Activated naive CD4-positive, alpha-beta T cell (primary cell): ENCODE measurements at places on chromosomes 12 and 14.

GRCh38 chr14:77509366-77509765 is 10.8 kb upstream of the ISM2 start:
- DNase-seq, result no peak

DNA sequence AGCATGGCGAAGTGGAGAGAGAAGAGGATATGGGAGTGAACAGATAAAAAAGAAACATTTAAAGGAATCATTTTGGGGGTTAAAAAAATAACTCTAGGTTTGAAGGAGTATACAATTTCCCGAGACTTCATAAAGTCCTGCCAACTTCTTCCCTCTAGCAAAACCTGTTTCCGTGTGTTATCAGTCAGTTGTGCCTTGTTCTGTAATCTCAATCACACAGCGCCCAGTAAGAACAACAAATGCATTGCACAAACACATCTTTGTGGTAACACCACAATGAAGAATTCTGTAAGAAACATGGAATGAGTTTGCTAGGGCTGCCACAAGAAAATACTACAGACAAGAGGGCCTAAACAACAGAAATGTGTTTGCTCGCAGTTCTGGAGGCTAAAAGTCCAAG is 144.7 kb upstream of the FUT8 start:
- DNase-seq, result no peak

GRCh38 chr14:95054346-95055280 is 102.7 kb downstream of the DICER1 start:
- DNase-seq, result no peak

DNA sequence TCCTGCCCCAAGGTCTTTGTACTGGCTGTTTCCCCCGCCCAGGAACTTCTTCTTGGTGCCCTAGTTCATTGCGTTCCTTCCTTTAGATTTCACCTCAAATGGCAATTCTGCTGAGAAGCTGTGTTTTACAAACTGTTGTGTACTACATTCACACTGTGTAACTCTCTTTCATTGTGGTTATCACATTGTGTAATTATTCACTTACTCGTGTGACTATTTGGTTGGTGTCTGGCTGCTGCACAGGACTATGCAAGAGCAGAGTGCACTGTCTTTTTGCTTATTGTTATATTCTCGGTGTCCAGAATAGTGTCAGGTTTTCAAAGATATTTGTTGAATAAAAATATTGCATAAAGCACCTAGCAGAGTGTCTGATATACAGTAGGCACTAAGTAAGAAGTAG is 177.2 kb upstream of the PRICKLE1 start:
- no peak for DNase-seq

DNA sequence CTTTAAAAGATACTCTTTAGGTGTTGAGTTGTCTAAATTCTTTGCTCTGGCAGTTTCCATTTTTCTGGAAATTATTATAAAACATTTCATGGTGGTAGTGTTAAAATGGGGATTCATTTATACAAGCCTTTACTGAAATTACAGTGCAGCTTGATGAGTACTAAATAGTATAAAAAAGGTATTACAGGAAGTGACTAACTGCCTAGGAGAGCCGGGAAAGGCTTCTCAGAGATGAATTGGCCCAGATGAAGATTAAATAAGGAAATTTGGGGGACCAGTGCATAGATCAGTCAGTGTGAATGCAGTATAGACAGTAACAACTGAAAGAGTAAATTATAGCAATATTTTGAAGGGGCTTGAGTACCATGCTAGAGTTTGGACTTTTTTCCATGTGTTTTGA is 7.5 kb downstream of the PSMA6 start:
- no peak for DNase-seq

DNA sequence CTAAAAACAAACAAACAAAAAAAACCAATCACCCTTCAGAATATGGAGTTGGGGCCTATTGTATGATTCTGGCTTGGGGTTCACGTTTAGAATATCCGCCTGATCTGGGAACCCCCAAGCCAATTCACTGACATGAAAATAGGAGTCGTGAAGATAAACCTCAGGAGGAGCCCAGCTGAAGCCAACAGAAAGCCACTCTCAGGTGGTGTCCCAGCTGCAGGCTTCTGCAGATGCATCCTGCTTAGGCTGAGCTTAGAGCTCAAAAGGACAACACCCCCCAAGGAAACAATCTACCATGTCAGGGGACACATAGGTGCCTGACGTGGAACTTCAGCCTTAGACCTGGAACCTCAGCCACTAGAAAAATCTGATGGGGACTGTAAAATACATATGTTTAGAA is 51.9 kb downstream of the SYNE3 start:
- no peak for DNase-seq

GRCh38 chr12:132500142-132500855 is 10.3 kb downstream of the FBRSL1 start:
- no peak for DNase-seq

- no peak for DNase-seq
These were observed 17.7 kb downstream of the NEUROD4 start for GRCh38 chr12:55037351-55037987.

DNA sequence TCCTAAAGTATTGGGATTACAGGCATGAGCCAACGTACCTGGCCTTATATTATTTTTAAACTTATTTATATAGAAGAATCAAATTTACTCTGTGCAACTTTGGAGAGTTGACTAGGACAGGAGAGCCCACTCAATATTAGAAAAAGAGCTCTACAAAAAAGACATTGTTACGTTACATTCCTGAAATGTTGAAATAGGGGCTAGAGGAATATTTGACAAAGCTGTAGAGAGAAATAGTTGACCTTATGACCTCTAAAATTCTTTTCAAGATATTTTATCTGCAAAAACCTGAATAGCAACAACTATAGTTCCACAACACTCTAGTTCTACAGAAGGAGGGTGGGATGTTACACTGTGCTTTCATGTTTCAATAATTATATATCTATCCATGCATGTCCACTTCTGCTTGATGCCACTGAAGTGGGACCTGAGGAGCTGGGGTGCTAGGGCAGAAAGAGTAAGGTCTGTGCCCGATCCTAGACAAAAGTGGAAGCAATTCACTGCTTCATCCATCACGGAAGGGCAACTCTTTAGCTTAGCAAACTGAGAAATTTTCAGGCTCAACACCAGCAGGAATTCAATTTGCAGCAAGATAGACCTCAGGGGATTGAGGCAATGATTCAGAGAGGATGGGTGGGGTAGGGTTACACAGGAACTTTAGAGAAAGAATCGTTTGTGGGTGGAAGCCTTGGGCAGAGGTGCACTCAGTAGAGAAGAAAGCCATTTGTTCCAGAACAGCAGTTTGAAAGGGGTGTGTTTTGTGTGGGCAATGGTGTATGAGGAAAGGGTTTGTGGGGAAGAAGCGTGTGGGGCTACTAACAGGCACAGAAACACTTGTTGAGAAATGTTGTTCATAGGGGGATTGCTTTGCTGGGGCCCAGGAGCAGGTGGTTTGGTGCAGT is 16.0 kb upstream of the RNASE10 start:
- DNase-seq, result no peak

DNA sequence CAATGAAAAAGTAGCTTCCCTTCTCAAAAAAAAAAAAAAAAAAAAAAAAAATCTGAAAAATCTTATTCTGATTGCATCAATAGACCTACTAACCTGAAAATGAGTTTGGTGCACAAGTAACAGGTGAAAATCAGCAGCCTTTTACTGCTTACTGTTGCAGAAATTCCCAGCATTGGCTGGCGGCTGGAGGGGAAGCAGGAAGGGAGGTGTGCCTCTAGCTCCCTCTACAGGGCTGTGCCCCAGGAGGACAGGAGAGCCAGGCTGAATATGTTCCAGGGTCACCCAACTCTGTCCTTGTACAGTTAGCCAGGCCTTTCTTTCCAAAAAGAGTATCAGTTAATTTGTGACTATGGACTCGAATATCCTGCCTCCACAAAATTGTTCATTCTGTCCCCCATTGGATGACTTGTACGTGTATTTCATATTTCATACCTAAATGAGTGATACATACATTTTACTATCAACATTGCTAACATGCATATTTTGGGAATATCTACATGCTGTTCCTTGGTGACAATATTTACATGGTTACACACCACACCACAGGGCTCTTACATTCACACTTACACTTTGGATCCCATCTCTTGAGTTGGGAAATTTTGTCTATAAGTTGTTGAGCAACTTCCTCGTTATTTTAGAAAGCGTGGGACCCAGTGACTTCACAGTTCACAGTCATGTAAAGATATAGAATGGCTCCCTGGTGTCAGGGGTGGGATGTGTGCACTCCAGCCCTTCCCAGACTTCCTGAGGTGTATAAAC is 124.8 kb downstream of the SAMD4A start:
- DNase-seq, result no peak

DNA sequence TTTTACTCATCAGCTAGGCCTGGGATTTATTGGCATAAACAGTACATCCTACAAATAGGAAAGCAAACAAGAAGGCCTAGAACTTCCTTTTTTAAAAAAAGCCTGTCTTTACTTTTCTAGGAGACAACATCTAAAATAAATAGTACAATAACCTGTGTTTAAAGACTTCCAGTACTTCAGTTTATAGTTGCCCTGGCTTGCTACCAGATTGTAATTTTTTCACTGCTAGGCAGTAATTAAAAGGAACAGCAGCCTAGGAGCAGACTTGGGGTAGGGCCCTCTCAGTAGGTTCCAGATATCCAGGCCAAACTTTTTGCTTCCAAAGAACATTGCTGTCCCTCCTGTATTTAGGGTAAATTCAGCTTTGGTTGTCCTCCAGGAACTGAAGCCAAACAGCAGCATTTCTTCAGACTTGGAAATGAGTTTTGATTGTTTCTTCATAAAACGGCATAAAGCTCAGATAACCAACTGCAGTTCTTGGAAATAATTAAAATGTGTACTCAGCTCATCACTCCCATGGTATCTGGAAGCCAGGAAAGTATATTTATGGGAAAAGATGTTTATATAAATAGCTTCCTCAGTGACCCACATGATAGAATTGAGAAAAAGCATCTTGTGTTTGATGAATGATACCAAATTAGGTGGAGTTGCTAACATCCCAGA is 61.7 kb downstream of the PPP1R36 start:
- no peak for DNase-seq

DNA sequence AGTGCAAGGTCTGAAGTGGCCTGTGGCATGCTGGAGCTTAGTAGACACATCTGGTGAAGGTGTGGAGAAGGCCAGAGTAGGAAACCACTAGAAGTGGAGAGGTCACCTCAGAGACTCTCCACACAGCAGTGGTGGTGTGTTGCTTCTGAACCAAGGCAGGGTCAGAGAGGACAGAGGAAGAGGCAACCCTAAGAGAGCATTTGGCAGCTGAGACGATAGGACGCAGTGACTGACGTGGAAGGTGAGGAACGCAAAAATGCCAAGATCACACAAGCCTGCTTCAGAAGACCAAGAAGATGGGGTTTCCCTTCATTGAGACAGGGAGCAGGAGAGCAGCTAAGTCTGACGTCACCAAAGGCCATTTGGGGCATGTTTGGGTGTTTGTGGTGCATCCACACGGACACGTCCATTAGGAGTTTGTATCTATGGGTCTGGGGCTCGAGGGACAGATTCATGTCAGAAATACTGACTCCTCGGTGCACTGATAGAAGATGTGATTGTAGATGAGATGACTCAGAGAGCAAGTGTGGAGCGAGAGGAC is 338.1 kb downstream of the CACNA1C start:
- no peak for DNase-seq

DNA sequence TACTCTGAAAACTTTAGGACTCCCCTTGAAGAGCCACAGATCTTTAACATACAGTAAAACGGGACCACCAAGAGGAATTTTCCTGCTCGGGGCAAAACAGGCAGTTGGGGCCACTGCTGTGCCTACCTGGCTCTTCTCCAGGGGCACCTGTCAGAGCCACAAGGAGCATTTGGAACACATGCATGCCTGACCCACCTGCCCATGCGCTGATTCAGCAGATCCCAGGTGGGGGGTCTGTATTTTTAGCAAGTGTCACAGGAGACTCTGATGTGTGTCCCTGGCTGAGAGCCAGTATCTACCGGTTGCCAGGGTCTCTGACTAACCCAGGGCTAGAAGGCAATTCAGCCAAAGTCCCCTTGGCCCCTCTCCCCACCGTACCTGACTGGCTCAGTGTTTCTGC is 6.5 kb downstream of the CTDSP2 start:
- DNase-seq, result no peak

DNA sequence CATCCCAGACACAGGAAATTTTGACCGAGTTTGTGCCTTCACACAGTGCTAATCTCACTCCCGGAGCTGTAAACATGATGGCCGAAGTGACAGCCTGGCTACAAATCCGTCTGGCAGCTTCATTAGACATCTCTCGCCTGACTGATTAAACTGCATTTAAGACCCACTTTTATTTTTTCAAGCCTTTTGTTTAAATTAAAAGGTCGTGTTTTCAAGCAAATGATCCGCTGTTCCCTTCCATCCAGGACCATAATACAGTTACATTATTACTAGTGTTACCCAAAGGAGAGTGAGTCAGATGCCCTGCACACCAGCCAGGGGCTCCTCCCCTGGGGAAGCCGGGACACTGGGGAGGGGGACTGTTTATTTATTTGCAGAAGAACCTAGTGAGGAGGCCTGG is 200.2 kb downstream of the EXOC5 start:
- DNase-seq, result no peak

DNA sequence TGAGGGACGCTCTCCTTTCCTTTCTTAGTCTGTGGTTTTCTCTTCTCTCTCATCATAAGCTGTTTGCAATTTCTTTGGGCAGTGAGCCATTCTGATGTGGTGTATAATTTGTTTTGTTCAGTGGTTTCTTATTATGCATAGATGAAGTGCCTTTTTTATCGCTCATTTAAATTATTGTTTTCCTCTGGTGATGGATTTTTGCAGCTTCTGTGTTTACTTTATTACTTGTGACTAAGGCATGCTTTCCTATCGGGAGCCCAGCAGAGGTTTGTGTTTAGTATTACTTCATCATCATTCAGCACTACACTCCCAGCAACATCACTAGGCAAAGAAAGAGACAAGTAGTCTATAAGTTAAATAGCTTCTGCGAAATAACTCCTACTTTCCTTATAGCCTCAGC is 586.6 kb upstream of the NOVA1 start:
- no peak for DNase-seq

DNA sequence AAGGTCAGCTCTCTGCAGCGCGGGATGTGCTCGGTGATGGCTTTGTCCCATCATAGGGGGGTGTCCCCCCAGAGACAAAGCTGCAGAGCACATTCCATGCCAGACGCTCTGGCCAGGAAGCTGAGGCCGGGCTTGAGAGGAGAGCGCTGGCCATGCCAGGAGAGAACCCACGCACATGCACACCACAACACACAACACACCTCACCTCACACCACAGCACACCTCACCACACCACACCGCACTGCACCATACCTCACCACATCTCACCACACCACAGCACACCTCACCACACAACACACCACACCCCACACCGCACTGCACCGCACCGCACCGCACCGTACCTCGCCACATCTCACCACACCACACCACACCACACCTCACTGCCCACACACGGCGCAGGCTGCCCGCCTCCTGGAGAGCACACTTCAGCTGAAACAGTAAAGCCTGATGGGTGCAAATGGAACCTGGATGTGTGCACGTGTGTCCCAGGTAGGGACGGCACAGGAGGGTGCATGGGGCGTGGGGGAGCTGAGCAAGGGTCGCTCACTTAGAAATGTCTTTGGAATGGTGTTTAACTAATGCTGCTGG is 10.8 kb downstream of the ANKRD9 start:
- no peak for DNase-seq

- no peak for DNase-seq
These were observed 35.0 kb downstream of the ACADS start for GRCh38 chr12:120760349-120761254.
